Upper lobe of right lung (tissue), 1 donor: ENCODE measurements at places on chromosomes 1 and 21.

- no peaks in the 10 kb centered on the region for H3K4me1 ChIP-seq
- H3K27ac ChIP-seq: no peak overlapping the region
- H3K36me3 ChIP-seq: no peaks in the 10 kb centered on the region
- DNase-seq: no peak
Observed at GRCh38 chr21:13827201-13827600, 217.6 kb downstream of the POTED start.

- no peaks in the 10 kb centered on the region for H3K27me3 ChIP-seq
- peaks cover 94% of the 10 kb centered on the region for H3K36me3 ChIP-seq
- DNase-seq: no peak
- no peak overlapping the region for H3K27ac ChIP-seq
- no peak overlapping the region for H3K4me3 ChIP-seq
Observed at GRCh38 chr1:12305377-12305776, 75.5 kb downstream of the VPS13D start.

GRCh38 chr1:186152620-186153239 is 222.3 kb downstream of the TPR start:
- no peak overlapping the region for H3K4me3 ChIP-seq
- no peak for DNase-seq
- no peak overlapping the region for H3K27ac ChIP-seq
- H3K27me3 ChIP-seq: no peaks in the 10 kb centered on the region

DNA sequence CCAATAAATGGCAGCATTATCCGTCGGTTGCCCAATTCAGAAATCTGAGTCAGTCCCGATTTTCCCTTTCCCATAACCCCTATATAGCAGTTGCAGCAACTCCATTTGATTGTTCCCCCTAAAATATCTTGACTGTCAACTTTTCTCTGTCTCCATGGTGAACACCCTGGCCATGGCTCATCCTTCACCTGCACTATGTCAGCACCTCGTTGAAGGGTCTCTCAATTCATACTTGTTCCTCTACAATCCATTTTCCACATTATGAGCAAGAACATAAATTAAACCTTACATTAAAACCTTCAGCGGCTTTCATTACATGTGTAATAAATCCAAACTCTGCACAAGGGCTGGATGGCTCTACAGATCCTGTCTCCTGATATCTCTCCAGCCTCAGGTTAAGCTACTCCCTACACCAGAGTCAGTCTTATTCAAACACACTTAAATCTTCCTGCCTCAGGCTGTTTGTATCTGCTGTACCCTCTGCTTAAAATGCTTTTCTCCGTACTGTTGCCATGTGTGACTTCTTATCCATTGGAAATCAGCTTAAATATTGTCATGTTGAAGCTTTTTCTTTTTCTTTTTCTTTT is 87.3 kb downstream of the BACH1 start:
- no peak overlapping the region for H3K4me3 ChIP-seq
- DNase-seq: no peak
- H3K27ac ChIP-seq: no peak overlapping the region
- H3K27me3 ChIP-seq: no peaks in the 10 kb centered on the region
- no peaks in the 10 kb centered on the region for H3K36me3 ChIP-seq
- no peaks in the 10 kb centered on the region for H3K4me1 ChIP-seq

DNA sequence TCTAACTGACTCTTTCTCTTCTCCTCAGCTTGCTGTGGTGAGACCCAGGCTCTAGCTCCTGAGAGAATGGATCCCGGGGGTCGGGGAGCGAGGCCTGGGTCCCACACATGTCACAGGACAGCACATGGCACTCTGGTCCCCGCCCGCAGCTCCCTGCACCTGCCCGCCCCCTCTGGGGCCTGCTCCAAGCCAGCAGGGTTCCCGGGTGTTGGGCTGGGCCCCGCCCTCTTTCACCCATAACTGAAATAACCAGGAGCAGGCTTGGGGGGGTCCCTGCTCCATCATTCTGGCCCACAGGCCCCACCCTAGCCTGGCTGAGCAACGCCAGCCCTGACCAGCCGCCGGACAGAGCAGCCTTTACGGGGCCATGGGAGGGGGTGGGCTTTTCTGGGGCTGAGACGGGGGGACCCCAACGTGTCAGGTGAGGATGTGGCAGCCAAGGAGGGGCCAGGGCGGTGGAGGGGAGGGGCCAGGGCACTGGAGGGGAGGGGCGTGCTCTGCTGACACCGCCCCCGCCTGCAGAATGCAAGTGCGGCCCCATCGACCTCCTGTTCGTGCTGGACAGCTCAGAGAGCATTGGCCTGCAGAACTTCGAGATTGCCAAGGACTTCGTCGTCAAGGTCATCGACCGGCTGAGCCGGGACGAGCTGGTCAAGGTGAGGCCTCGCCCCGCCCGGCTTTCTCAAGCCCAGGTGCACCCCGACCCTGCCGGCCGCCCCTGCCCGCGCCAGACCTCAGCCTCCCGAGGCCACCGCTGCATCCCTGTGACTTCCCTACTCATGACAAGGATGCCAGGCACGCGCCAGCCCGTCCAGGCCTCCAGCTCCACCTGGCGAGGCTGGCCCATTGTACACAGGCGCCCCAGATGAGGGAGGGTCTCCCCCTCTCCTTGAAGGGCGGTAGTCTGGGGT is 19.4 kb downstream of the COL6A1 start:
- H3K27me3 ChIP-seq: no peaks in the 10 kb centered on the region
- no peak overlapping the region for H3K4me3 ChIP-seq
- H3K36me3 ChIP-seq: peaks cover 21% of the 10 kb centered on the region
- no peaks in the 10 kb centered on the region for H3K4me1 ChIP-seq
- no peak for DNase-seq

- H3K4me3 ChIP-seq: no peak overlapping the region
- H3K27ac ChIP-seq: no peak overlapping the region
- H3K36me3 ChIP-seq: no peaks in the 10 kb centered on the region
- H3K27me3 ChIP-seq: no peaks in the 10 kb centered on the region
- H3K4me1 ChIP-seq: no peaks in the 10 kb centered on the region
Observed at GRCh38 chr1:171663036-171663853, 10.8 kb upstream of the MYOC start.

DNA sequence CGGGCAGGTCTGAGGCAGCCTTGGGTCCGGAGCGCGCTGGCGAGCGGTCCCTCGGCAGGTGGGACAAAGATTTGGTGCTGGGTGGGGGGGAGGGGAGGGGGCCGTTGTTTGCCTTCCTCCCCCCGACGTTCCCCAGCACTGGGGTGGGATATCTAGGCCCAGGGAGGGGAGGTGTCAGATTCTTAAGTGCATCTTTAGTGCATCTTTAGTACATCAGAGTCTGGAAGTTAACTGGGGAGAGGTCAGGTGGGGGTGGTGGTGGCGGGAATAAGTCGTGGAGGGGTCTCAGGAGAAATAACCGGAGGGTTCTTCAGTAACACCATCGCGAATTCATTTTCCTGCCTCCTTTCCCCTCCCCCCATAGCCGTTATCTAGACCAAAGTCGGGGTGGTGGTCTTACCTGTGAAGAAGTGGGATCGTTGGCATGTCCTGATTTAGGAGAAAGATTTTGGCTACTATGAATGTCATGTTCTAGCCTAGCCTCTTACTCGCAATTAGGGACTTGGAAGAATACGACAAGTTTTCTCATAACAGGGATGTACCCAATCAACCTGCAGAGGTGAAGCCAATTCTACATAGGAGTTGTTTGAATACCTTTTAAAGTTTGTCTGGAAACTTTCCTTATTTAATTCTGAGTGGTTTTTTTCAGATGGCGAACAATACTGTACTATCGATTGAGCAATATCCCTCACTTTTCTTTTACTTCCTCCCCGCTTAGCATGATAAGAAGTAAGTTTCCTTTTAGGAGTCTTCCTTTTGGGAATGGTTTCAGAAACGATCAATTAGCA is 886 bp downstream of the ZMYM4 start:
- peaks cover 23% of the 10 kb centered on the region for H3K4me1 ChIP-seq
- no peak for DNase-seq
- H3K27ac ChIP-seq: peak overlapping the region; percentile 88
- no peaks in the 10 kb centered on the region for H3K27me3 ChIP-seq

- H3K36me3 ChIP-seq: no peaks in the 10 kb centered on the region
- H3K27ac ChIP-seq: peak overlapping the region; percentile 53
- peak; percentile 68 for DNase-seq
Observed at GRCh38 chr1:227786673-227787512, 28.6 kb upstream of the PRSS38 start.

DNA sequence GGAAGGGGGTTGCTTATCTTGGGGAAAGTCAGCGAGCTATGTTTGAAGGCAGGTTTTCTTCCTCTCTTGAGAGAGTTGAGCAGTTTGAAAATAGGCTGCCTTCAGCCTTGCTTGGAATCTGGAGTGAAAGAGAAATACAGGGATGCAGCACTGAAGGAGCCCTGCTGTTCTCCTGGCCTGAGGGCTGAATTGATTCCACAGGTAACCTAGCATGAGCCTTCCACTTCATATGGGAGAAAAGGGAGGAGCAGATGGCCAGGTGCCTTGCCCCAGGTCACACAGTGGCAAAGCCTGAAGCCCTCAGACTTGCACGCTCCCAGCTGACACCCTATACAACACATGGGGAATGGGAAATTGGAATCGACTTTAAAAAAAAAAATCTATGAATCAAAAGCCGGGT is 88.0 kb upstream of the WLS start:
- DNase-seq: no peak

GRCh38 chr1:48019714-48020315 is 22.6 kb upstream of the TRABD2B start:
- no peak for DNase-seq
- peaks cover 5% of the 10 kb centered on the region for H3K4me1 ChIP-seq
- no peaks in the 10 kb centered on the region for H3K36me3 ChIP-seq
- H3K4me3 ChIP-seq: no peak overlapping the region
- no peaks in the 10 kb centered on the region for H3K27me3 ChIP-seq

- H3K27me3 ChIP-seq: no peaks in the 10 kb centered on the region
- no peaks in the 10 kb centered on the region for H3K36me3 ChIP-seq
- no peak overlapping the region for H3K4me3 ChIP-seq
Observed at GRCh38 chr1:225808136-225808535, 1.8 kb upstream of the EPHX1 start.

GRCh38 chr1:160258177-160258798 is 4.1 kb downstream of the DCAF8 start:
- H3K36me3 ChIP-seq: peaks cover 13% of the 10 kb centered on the region
- no peak overlapping the region for H3K4me3 ChIP-seq
- H3K27me3 ChIP-seq: no peaks in the 10 kb centered on the region
- no peak for DNase-seq

GRCh38 chr1:214700437-214700836 is 97.4 kb downstream of the CENPF start:
- H3K27ac ChIP-seq: no peak overlapping the region
- H3K27me3 ChIP-seq: no peaks in the 10 kb centered on the region
- no peak overlapping the region for H3K4me3 ChIP-seq
- DNase-seq: no peak
- H3K36me3 ChIP-seq: no peaks in the 10 kb centered on the region

DNA sequence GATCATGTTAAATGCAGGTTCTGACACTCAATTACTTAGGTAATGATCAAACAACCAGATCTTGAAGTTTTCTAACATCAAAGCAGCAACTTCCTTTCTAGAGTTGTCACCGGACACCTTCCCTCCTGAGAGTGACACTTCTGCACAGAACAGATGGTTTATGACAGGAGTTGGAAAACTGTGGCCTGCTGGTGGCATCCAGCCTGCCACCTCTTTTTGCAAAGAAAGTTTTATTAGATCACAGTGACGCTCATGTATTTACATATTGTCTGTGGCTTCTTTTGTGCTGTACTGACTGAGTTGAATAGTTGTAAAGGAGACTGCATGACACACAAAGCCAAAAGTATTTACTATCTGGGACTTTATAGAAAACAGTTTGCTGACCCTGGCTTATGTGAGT is 28.3 kb downstream of the DDR2 start:
- no peak for DNase-seq
- no peaks in the 10 kb centered on the region for H3K4me1 ChIP-seq
- no peaks in the 10 kb centered on the region for H3K36me3 ChIP-seq
- no peaks in the 10 kb centered on the region for H3K27me3 ChIP-seq

GRCh38 chr1:169890761-169891538 is 2.7 kb downstream of the SCYL3 start:
- no peak overlapping the region for H3K4me3 ChIP-seq
- no peak for DNase-seq
- peak overlapping the region; percentile 28 for H3K27ac ChIP-seq

GRCh38 chr1:246608616-246609376 is 42.5 kb downstream of the CNST start:
- peaks cover 24% of the 10 kb centered on the region for H3K4me1 ChIP-seq
- DNase-seq: peak; percentile 93
- H3K36me3 ChIP-seq: no peaks in the 10 kb centered on the region
- H3K4me3 ChIP-seq: no peak overlapping the region

DNA sequence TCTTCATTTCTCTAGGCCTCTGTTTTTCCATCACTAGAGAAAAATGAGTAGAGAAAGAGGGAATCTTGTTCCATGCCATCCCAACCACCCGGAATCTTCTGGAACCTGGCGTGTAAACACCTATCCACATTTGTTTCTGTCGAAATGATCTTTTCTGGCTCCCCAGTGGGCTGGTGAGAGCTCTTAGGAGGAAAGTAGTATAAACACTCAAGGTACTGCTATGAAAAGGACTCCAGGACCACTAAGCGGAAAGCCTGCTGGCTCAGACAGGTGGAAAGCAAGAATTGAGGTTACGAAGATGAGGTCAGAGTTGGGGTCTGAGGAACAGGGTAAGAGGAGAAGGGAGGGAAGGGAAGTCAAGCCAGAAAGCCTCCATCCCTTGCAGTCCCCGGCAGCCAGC is 90.8 kb downstream of the PLXNA2 start:
- H3K27ac ChIP-seq: no peak overlapping the region
- no peak overlapping the region for H3K4me3 ChIP-seq
- H3K36me3 ChIP-seq: no peaks in the 10 kb centered on the region
- H3K27me3 ChIP-seq: no peaks in the 10 kb centered on the region

DNA sequence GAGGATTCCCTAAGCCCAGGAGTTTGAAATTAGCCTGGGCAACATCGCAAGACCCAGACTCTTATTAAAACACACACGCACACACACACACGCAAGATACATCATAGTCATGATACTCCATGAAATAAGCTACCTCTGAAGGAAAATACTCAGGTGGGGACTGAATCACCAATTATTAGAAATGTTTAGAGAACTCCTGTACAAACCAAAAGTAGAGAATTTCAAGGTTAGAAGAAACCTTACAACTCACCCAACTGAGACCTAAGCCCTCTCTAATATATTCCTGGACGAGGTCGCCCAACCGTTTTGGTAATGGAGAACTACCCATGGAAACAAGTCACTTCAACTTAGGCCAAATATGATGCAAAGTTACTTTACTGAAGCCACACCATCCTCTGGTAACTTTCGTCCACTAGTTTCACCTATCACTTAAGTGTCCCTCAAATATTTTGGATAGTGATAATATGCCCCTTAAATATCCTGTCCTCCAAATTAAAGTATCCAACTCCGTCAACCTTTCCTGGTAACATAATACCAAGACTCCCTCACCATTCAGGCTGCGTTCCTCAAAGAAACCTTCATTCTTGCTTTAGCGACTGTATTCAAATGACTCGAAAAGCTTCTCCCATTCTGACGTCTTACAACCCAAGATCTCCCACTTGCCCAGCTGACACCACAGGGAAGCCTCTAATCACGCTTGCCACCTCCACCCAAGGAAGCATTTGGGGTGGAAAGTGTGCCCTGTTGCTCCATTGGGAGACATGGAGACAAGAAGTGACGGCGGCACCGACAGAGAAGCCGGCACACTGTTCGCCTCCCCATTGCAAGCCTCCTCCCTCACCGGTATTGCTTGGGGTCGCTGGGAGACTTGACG is 856 bp downstream of the NRDC start:
- peak overlapping the region; percentile 99 for H3K27ac ChIP-seq
- H3K4me1 ChIP-seq: peaks cover 29% of the 10 kb centered on the region
- H3K27me3 ChIP-seq: peaks cover 8% of the 10 kb centered on the region
- peak; percentile 64 for DNase-seq

- peak overlapping the region; percentile 94 for H3K27ac ChIP-seq
- no peak for DNase-seq
- H3K4me3 ChIP-seq: peak overlapping the region; percentile 99
- H3K4me1 ChIP-seq: peaks cover 22% of the 10 kb centered on the region
- no peaks in the 10 kb centered on the region for H3K27me3 ChIP-seq
Observed at GRCh38 chr1:1399872-1400575, 889 bp upstream of the CCNL2 start.
